ENCODE measurements at places on chromosomes 1 and 21.

DNA sequence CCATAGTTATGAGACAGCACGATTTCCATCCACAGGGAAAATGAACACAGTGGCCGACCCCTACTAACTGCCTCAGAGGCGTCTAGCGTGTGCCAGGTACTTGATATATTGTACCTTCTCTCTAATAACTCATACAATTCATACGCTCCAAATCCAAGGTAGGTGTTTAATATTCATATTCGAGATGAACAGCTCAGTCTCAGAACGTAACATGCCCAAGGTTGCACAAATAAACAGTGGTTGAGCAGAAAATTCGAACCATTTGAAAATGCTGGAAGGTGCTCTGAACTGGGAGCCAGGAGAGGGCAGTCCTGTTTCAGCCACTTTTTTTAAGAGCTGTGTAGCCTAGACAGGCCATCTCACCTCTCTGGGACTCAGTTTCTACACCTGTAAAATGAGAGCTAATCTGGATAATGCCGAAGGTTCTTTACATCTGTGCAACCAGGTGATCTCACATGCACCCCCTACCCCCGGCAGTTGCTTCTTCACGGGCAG lies 7.9 kb downstream of the SLC45A3 start:
- DNase-seq = no peak

DNA sequence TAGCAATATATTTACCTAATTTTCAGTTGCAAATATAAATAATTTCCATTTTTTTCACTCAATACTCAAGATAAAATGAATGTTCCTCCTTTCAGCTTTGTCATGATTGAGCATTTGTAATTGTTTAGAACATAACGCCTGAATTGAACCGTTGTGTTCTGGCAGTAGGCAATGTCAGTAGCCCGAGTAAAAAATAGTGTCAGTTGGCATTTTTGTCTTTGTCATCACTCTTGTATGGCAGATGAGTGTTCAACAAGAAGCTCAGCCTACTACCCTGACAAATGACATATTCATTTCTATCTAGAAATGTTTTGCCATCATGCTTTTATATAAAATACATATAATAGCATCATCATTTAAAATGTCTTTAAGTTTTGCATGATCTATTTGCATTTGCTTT lies 691.4 kb upstream of the NCAM2 start:
- no peak for DNase-seq

DNA sequence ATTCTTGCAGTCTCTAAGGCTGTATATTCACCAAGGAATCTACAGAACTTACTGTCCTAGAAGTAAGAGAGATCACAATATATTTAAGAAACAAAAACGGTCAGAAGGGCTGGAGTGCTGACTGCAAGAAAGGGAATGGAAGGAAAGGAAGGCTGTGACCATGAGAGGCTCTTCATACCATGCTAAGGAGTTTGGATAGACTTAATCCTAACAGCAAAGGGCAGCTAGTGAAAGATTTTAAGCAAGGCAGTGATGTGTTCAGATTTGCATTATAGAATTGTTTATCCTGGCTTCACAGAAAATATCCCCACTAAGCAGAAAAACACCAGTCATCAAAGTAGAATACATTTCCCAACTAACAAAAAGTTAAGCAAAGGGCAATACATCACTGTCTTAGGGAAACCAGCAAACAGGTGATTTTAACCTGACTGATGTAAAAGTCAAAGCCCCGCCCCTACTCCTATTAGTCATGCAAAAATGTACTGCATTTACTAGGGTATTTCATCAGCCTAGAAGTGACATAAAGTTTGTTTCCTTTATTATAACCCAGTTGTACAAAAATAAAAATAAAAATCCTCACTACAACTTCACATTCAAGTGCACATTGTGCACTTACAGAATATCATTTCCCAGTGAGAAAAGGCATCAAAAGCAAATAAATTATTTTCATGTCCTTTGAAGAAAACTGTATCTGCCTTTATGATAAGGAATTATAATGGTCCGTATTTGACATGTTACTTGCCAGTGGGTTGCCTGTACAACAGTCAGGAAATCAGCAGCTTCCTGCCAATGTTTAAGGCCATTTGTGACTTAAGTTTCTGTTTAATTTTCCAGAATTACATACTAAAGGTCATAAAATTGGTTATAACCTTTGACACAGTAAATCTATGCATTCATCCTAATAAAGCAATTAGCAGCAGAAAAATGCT lies 17.2 kb downstream of the JAK1 start:
- DNase-seq = no peak

DNA sequence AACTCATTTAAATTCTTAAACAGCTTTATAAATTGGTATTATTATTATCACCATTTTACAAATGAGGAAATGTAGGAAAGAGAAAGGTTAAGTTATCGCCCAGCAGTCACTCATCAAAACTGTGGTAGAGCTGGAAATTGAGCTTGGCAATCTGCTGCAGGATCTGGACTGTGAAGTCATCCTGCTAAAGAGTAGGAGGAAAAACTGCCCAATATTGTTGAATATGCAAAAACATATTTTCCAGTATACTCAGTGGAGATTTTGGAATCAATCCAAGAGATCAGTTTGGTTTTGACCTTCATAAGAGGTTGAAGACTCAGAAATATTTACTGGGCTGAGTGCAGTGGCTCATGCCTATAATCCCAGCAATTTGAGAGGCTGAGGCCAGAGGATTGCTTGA lies 16.9 kb upstream of the RC3H1 start:
- no peak for DNase-seq

DNA sequence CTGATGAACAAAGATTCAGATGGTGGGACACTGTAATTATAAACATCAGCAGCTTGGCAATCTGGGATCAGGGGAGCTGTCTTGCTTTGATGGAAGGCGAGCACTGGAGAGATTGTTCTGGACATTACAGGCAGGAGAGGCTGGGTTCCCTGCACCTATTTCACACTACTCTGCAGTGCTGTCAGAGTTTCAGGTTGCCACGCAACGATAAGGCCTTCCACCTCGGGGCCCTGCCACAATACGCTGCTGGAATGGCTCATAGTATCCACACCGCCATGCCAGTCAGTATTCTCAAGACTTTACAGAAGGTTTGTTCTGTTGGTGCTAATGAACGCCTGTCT lies 96.8 kb downstream of the GLIS1 start:
- DNase-seq = no peak

DNA sequence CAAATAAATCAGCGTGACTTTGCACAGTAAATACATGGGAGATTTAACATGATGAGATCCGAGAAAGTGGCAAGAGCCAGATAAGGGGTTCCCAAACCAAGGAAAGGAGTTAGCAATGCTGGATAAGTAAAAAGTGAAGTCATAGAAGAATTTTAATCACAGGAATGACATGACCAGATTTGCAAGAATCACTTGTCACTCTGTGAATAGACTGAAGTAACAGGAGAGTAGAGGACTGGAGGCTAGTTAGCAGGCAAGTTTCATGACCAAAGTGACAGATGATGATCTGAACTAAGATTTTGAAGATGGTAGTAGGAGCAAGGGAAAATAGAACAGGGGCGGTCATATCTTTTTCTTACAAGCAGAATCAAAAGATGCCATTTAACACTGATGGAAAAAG lies 8.4 kb downstream of the CFH start:
- no peak for DNase-seq

DNA sequence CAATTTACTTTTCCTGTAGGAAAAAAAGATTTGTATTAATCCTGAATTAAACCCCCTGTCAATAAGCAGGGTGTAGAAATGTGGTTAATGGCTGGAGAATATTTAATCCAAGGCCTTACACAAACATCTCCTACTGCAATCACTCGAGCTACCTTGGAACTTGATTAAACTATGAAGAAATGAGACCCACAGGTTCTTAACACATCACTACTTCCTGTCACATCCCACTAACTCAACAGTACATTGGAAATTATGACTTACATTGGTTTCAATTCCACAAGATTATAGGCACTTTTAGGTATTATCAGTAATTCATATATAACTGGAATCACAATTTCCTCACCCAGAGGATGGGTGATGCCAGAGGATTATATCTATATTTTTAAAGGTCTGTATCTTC lies 480.3 kb downstream of the MRPL39 start:
- no peak for DNase-seq

- DNase-seq = no peak
These were observed 199.9 kb upstream of the FMN2 start for GRCh38 chr1:239891621-239892358.

- no peak for DNase-seq
These were observed 334.2 kb upstream of the CAMK1G start for GRCh38 chr1:209249280-209249670.

- DNase-seq = no peak
These were observed 152.2 kb upstream of the RUNX1 start for GRCh38 chr21:35201288-35201687.

GRCh38 chr1:66396212-66396890 lies 137.6 kb upstream of the SGIP1 start:
- DNase-seq = no peak

- no peak for DNase-seq
These were observed 26.4 kb upstream of the EEIG2 start for GRCh38 chr1:108533351-108534083.

- no peak for DNase-seq
These were observed 3.4 kb downstream of the EPB41 start for GRCh38 chr1:28917757-28918118.

GRCh38 chr21:42426876-42427480 lies 23.3 kb downstream of the UBASH3A start:
- no peak for DNase-seq

DNA sequence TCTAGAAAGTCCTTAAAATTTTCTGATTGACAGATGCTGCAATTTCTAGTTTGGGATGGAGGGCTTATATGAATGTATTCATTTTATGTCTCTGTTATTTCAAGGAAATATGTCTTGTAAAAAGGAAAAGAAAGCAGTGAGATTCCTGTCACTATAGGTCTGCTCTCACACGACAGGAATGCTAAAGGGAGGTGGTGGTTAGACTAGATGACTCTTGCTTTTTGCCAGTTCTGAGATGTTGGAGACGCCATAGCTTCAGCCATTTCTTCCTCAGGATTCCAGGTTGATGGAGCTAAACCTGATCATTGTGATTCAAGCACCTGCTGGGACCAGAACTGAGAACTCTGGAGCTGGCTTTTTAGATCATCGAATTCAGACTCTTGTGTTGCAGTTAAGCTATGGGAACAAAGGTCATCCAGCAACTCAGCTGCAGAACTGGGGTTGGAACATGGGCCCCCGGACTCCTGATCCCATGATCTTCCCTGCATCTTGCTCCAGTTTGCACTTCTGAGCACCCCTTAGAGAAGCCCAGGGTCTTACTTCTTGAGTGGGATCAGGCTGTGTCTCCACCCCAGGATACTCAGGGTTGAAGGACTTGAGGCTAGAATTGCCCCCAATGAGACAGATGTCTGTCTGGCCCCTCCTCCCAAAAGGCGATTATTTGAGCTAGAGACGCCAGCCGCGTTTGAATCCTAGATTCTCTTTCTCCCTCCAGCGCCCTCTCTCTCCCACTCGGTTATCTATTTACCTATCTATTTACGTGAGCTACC lies 46.7 kb upstream of the FOXO6 start:
- no peak for DNase-seq

DNA sequence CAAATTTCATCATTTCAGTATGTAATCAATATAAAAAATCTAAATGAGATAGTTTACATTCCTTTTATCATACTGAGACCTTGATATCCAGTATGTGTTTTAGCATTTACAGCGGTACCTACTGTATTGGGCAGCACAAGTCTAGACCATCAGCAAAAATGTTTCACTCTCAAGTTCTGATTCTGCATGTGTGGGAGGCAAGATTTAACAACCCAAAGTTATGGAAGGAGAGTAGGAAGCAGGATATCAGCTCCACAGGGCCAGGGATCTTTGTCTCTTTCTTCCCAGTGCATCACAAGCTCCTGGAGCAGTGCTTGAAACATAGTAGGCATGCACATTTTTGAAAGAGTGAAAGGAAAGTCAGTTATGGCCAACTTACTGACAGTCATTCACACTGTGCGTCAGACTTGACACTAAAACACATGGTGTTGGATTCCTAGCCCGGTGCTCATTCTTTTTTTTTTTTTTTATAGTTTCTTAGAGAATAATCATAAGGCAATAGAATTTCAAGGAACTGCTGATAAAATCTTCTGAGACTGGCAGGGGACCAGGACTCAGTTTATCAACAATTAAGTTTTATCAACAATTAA lies 6.1 kb downstream of the TENT5C start:
- no peak for DNase-seq
